ENCODE measurements at places on chromosomes 3 and 15. TPM values are rescaled to one million over a fixed set of nuclear protein-coding genes. Genes with fewer than 3 reads are reported as not detected.

The WHAMM gene
- 4.1 TPM for total RNA-seq

The FGF12 gene
- 180 TPM for total RNA-seq

The AP3S2 gene
- total RNA-seq: 59.5 TPM

The AADACL2 gene
- total RNA-seq: not detected

The FOXL2 gene
- 0.31 TPM for total RNA-seq

The PLCL2 gene
- total RNA-seq: 95.8 TPM

The CHRNA7 gene
- 8.8 TPM for total RNA-seq

The PCSK6 gene
- 16.3 TPM for total RNA-seq

The TM2D3 gene
- 111 TPM for total RNA-seq

The SPATA12 gene
- total RNA-seq: not detected

The FETUB gene
- not detected for total RNA-seq

The HESX1 gene
- total RNA-seq: not detected

Measured in parietal lobe (tissue), 2 donors.